ENCODE measurements at places on chromosomes 1 and 21.
A peak's percentile ranks its signal among the peaks of the same experiment; 100 is the strongest.

DNA sequence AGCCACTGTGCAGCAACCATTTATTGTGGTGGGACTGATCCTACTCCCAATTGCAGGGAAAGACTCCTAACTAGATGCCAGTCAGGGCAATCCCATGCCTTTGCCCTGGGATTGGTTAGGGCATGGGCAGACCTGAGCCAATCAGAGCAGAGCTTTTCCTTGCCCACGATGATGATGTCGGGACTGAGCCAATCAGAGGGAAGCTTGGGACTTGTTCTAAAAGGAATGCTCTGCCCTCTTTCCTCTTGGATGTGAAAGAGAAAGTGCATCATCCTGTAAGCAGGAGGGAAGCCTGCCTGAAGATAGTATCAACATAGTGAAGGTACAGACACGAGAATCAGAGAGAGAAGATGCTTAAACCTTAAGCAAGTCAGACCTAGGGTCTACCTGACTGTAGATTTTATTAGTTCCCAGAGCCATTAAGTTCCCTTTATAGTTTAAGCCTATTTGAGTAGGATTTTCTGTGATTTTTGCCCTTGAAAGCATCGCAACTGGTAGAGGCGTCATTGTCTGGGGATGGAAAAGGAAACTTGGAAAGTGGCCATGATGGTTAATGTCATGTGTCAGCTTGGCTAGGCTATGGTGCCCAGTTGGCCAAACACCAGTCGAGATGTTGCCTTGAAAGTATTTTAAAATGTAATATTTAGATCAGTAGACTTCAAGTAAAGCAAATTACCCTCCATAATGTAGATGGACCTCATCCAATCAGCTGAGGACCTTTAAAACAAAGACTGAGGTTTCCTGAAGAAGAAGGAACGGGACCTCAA, 19.9 kb downstream of the IRF2BP2 start:
- no peak for DNase-seq

DNA sequence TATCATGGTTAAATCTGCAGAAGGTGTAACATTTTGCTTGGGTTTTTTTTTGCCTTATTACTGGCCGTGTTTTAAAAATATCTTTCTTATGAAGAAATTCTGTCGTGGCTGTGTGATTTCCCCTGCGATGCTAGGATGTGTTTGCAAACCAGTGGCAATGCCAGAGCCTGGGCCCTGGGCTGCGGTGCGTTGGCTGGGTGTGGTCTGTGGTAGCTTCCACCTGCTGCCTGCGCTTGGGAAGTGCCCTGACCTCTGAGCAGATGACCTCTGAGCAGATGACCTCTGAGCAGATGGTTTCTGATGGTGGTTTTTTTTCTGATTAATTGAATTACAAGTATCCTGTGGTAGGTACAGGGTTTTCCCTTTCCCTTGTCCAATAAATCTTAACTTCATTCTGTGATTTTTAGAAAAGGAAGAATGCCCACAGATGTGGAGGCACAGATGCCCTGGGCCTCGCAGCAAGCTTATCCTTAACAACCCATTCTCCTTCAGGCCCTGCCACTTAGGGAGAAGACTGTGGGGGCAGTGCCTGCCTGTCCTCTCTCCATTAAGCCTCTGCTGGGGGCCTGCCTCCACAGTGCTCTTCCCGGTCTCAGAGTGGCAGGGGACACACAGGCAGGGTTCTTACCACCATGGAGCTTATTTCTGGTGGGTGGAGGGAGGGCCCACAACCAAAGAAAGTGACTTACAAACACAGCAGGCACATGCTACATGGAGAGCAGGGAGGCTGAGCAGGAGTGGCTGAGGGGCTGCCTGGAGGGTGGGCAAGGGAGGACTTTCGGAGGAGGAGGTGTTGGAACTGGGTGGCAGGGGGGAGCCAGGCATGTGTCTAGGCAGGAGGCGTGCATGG, 81.7 kb downstream of the PCBP3 start:
- no peak for DNase-seq

GRCh38 chr1:97331165-97331564, 589.7 kb downstream of the DPYD start:
- DNase-seq = no peak

DNA sequence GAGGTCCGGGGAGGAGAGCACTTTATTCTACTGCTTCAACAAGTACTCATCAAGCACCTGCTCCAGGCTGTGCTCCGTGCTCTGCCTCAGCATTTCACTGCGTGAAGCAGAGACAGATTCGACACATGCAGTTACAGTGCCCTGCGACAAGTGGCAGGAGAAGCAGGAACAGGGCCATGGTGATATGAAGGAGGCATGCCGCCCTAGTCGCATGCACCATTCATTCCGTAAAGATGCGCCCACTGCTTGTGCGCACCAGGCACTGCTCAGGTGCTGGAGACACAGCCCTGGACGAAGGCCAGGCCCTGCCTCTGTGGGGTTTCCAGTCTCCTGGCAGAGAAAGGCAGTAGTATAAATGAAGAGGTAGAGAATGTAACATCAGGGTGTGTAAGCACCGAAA, 206.6 kb downstream of the HIVEP3 start:
- DNase-seq = no peak

DNA sequence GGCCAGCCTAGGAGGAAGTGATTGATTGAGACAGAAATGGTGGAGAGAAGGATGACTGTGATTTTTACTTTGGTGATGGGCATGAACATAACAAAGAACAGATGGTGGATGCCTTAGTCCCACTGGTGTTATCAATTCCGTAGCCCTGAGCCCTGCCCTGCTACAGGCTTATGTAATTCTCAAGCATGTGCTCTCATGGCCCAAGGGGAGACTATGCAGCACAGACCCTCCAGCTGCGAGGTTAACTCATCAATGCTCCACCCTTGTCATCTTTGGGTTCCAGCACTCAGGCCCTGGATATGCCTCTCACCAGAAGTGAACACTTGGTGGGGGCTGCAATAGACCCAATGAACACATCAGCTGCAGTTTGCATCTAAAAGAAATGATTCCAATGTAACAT, 62.7 kb upstream of the LRRC8D start:
- no peak for DNase-seq

- no peak for DNase-seq
Measured at GRCh38 chr1:14255711-14256110, 342.8 kb upstream of the KAZN start.

GRCh38 chr1:205907794-205908193, 35.5 kb downstream of the SLC26A9 start:
- peak; percentile 51 for DNase-seq

- no peak for DNase-seq
Measured at GRCh38 chr1:62809788-62810187, 25.9 kb downstream of the ATG4C start.

DNA sequence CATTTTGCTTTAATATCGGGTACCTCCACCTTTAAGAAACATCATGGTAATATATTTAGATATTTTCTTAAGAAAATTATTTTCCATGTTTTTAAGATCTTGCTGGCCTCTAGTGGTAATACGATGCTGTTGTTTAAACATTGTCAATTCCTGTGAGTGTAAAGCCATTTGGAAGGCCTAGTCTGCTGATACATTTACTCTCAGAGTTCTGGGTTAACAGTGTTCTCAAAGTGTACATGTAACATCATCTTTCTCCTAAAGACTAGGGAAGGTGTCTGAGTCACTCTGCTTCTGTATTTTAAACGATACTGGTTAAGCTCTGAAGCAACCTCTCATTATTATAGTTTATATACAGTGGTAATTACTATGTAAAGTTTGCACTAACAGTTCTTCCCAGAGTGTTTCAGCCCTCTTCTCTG, 189.1 kb downstream of the RASAL2 start:
- DNase-seq = peak; percentile 45

DNA sequence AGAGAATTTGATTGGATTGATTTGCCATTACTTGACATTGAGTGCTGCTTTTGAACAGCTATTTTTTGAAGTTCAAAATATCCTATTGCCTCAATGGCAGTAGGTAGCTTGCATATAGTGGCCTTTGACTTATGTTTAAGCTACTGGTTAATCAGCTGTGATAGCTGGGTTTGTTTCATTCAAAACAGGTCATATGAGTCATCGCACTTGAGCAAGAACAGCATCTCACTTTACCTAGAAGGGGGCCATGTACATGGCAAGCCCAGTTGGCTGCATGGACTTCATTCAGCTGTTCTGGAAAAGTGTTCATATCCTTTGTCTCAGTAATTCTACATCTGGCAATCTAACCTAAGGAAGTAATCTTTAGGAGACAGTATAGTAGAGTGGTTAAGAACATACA, 29.0 kb upstream of the ARID1A start:
- DNase-seq = no peak

GRCh38 chr21:43191971-43192370, 23.2 kb downstream of the CRYAA start:
- no peak for DNase-seq

All from dermis microvascular lymphatic vessel endothelial cell (primary cell).